ENCODE measurements at places on chromosomes 1 and 21.

DNA sequence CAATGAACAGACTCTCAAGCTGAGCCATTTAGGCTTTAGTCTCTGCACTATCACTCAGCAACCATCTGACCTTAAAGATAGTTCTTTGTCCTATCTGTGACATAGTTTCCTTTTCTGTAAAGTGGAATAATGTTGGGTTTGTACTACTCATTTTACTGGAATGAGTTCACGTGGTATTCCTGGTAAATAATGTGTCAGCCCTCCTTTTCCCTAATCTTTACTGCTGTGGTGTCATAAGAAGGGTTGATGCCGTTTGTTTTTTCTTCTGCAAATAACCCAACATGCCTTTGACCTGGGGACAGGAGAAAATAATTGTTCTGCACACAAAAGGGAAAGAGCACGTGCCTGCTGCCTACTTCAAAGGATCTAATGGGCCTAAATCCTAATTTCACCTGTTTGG is 297.8 kb downstream of the BRINP3 start:
- no peak for DNase-seq

- no peak for DNase-seq
Observed at GRCh38 chr1:116003823-116004222, 27.5 kb downstream of the SLC22A15 start.

DNA sequence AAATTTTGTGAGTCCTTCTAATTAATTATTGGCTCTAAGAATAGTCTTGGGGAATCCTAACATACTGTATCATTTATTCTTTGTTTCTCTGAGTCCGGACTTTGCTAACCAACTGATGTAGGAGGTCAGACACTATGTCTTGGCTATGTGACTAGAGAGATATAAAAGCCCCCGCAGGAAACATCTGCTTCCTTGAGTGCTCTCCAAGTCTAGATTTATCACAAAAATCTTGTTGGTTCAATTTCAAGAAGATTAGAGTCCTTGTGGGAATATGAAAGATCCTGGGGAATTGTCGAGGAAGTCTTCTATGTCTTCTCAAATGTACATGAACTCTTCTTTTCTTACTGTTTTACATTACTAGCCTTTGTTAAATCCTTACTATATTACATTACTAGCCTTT is 1712.5 kb downstream of the NCAM2 start:
- DNase-seq: no peak

DNA sequence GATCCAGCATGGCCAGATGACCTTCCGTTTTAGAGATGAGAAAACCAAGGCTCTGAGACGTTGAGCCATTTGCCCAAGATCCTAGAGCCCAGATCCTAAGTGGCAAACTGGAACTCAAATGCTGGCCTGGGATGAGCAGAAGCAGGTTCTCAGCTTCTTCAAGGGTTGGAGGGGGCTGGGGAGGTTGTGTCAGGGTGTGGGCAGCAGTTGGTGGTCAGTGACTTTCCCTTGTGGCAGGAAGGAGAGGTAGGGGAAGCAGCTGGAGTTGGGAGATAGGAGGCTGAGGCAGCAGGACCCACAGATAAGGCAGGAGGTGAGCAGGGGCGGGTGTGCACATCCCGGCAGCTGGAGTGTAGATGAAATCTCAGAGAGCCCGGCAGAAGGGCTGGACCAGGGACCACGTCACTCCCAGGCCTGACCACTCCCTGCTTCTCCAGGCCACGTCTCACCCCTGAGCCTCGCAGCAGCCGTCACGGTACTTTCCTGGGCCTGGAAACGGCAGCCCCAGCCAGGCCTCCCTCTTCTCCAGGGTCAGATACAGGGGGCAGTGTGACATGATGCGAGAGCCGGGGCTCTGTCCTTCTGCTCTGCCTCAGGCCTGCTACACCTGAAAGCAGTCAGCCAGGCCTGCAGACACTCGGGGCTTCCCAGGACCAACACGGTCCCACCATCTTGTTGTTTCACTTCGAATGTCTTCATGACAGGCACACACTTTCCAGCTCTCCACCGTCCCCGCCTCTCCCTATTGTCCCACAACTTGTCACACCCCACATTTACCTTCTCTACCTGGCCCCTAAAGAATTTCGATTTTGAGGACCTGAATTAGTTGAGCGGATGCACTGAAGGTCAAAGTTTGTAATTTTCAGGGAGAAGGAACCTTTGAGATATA is 11.5 kb upstream of the LAPTM5 start:
- DNase-seq: no peak

GRCh38 chr1:242579528-242580235 is 55.2 kb upstream of the PLD5 start:
- DNase-seq: no peak

DNA sequence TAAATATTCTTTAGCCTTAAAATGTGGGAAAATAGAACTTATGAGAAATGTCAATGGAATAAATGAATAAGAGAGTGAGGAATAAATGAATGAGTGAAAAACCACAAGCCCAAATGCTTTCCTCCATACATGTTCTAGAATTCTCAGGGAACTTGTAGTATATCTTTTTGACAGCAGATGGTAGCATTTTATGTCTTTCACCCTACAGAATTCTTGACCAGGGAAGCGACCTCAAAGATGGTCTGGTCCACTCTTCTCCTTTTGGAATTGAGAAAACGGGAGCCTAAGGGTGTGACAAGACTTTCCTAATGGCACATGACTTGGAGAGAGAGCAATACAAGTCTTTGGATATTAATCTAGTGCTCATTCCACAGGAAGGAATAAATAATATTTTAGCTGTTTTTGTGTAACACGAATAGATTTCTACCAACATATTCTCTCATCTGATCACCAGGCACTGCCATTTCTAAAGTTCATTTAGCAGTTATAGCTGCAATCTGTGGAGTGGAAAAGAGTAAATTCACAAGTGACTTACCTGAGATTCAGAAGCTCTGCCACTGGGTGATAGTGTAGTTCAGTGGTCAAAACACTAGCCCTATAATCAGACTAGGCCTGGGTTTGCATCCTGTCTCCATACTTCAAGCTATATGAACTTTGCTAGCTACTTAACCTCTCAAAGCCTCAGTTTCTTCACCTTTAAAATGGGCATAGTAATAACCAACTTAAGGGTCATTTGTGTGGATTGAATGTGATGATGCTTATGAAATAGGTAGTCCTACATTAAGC is 15.0 kb upstream of the F5 start:
- peak; percentile 46 for DNase-seq

- no peak for DNase-seq
Observed at GRCh38 chr1:182897696-182898095, 55.3 kb downstream of the SHCBP1L start.

DNA sequence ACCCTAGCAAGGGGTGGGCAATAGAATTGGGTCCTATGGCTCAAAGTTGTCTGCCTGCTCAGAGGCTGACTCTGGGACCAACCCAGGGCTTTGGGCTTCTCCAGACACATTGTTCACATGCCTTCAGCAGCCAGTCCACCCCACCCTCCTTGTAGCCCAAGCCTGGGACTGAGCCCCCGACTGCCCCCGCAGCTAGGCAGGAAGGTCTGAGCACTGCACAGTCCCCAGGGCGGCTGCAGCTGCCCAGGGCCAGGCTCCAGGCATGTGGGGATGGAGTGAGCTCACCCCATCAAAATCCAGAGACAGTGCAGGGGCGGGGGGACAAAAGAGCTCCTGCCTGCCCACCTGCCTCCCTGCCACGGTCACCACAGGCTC is 35.6 kb downstream of the HSPG2 start:
- no peak for DNase-seq

- DNase-seq: no peak
Observed at GRCh38 chr21:37153196-37153934, 80.3 kb downstream of the TTC3 start.

GRCh38 chr1:35640380-35641232 is 720 bp downstream of the PSMB2 start:
- DNase-seq: no peak
